Ascending aorta (tissue), 2 donors: ENCODE measurements at places on chromosomes 12 and 14. TPM values are rescaled to one million over a fixed set of nuclear protein-coding genes. Genes with fewer than 3 reads are reported as not detected.

Gene KLRC1
- total RNA-seq = not detected

GRCh38 chr12:3101309-3102024 lies 24.3 kb downstream of the TSPAN9 start:
- no peak for DNase-seq

DNA sequence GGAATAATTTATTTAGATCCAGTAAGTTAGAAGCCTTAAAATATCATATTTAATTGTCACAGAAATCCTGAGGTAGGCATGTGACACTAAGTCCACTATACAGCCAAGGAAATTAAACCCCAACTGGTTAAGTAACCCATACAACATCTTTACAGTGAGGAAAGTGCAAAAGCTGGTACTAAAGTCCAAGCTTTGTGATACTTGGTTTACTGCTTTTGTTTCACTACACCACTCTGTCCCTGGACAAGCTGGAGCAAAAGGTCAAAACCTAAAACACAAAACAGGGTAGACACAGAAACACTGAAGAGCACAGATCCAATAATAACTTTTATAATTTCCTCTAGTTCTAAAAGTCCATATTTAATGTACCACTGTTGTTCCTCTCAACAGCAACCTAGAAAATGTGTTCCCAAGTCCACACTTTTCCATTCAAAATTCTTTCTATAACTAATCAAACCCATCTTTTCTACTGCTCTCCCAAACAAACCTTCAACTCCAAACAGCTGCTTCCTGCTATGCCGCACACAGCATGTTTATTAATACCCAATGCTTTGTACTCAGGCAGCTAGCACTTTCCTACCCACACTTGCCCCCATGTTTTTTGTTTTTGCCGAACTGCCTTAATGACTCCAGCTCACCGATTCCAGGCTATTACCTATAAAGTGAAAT lies 90.9 kb downstream of the MED13L start:
- no peak for DNase-seq

DNA sequence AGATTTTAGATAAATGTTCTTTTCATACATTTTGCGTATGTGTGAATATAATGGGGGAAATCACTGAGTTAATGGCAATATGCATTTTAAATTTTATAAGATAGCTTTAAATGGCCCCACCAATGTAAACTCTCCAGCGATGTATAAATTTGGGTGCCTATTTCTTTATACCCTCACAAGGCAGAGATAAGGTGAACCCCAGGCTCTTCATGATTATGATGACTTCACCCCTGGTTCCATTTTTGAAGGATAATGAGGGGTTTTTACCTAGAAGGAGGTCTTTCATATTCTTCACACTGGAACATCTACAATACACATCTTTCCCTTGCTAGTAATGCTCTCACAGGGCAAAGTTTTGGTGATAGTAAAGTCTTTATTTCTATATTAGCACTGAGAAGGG lies 35.2 kb downstream of the KLRG1 start:
- no peak for DNase-seq

Gene JAG2
- total RNA-seq = 35.5 TPM

DNA sequence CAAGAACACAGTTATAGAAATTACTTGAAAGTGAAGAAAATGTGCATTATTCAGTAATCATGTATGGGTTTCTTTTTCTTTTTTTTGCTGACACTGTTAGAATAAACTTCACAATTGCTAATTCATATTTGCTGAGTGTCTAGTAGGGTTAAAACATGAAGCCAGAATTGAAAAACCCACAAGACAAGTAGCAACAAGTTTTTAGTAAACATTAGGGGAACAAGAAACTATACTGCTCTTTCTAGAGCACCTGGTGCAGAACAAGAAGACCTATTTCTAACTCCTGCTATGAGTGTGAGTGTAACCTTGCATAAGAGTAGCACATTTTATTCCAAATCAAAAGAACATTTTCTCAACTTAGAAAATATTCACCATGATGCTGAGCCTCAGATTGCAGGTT lies 83.2 kb downstream of the ITPR2 start:
- DNase-seq = no peak

GRCh38 chr14:45028107-45028626 lies 55.7 kb upstream of the PRPF39 start:
- DNase-seq = no peak

Gene TXNDC16
- 1.8 TPM for total RNA-seq

GRCh38 chr14:39398382-39398781 lies 33.9 kb downstream of the FBXO33 start:
- no peak for DNase-seq

Gene MGP
- total RNA-seq = 3,618 TPM

DNA sequence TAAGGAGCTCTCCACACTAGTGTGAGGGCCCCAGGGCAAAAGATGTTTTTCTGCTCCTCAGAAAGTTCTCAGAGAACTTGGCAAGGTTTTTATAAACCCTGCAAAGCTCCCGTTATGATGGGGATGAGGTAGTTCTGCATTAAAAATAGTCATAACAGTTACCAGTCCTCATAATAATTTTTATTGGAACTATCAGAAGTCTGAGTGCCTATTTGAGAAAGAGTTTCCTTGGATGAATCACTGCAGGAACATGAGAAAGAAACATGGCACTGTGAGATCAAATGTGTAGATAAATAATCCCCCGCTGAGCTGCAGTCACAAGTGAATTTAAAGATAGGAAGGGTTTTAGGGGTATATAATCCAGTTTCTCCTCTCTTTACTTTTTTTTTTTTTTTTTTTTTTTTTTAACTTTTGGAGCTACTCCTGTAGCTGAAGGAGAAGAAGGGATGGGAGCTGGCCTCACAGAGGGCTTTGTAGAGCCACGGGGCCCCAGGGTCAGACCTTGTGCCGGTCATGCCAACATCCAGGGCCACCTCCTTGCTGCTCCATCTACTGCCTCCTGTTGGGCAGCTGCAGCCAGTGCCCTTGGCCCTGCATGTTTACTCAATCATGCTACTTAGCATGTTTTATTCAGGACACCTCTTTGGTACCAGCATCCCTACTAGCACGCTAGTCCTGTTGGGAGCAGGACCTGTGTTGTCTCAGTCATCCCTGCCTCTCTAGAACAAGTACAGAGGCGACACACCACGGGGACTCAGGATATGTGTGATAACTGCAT lies 39.5 kb downstream of the EVL start:
- no peak for DNase-seq

Gene GPRC5D
- total RNA-seq = not detected

Gene COCH
- 0.11 TPM for total RNA-seq

DNA sequence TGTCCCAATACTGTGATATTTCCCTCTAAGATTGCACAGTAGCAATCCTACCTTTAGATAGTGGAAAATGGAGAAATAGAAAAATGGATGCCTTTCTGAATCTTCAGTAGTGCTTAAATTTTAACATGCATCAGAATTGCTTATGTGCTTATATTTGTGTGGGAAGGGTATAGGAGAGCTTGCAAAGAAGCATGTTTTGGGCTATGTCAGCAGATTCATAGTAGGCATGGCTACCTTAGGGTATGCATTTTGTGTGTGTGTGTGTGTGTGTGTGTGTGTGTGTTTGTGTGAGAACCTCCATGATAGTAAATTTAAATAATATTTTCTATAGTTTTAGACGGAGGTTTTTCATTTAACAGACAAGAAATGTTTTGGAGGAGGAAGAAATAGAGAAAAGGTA lies 38.3 kb downstream of the NEUROD4 start:
- DNase-seq = no peak

- no peak for DNase-seq
These were observed 16.6 kb downstream of the IGF1 start for GRCh38 chr12:102463659-102464249.

GRCh38 chr12:26828280-26829073 lies 4.5 kb downstream of the ITPR2 start:
- DNase-seq = no peak

GRCh38 chr12:111430433-111431353 lies 25.0 kb downstream of the SH2B3 start:
- no peak for DNase-seq

GRCh38 chr14:102217987-102218421 lies 78.3 kb downstream of the WDR20 start:
- DNase-seq = no peak

- DNase-seq = no peak
These were observed 37.9 kb upstream of the DLK1 start for GRCh38 chr14:100688598-100689461.

DNA sequence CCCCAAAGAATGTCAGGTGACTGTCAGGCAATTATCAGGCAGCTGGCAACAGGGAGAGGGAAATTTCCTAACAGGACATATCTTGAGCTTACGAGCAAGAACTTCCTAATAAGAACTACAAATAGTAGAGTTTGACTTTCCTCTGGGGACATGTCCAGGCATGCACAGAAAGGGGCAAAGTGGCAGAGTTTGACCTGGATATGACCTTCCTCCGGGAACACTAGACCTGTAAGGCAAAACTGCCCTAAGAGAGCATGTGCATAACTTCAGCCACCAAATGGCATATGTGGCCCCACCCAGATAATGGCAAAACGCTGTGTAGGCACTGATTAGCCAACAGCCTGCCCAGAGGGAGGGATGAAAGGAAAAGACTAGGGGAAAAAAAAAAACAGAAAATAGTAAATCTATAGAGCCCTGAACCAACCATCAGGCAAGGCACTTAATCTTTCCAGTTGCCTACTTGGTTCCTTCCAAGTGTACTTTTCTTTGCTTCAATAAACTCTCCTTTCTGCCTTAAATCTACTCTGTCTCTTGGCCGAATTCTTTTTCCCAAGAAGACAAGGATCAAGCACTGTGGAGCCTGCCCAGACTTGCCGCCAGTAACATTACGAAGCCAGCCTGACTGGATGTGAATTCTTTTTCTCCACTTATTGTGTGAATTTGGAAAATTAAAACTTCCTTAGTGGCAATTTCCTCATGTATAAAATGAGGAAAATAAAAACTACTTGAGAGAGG lies 164.1 kb downstream of the SPTSSA start:
- DNase-seq = no peak

Gene KRT73
- not detected for total RNA-seq

Gene CDCA3
- total RNA-seq = not detected

DNA sequence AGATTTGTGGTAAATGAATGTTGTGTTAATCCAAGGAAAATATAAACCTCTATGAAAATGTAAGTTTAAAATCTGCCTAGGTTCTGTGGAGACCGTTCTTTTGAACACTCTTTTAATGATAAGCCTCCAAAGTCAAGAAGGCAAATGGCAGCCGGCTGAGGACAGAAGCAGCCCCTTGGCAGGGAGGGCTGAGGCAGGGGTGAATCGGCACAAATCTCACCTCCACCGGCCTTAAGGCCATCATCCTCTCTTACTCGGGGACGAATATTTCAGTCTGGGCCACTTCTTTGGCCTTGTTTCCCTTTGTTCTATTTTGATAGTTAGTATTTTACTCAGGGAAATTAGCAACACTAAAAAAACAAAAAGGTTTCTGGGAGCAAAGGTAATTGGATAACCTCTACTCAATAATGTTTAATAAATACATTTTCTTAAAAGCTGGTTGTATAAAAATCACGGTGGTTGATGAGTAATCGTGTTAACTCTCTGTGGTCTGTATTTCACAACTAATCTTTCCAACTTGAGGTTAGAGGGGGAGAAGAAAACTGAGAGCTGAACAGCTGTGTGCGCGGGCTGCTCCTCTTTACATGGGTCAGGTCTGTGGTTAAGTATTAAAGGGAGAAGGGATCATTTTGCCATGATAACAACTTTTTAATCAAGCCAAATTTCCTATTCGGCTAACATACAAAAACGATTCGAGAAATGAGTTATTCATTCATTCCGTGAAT lies 18.6 kb downstream of the LGMN start:
- no peak for DNase-seq

Gene PRB3
- total RNA-seq = not detected

Gene BICD1
- total RNA-seq = 33.8 TPM

DNA sequence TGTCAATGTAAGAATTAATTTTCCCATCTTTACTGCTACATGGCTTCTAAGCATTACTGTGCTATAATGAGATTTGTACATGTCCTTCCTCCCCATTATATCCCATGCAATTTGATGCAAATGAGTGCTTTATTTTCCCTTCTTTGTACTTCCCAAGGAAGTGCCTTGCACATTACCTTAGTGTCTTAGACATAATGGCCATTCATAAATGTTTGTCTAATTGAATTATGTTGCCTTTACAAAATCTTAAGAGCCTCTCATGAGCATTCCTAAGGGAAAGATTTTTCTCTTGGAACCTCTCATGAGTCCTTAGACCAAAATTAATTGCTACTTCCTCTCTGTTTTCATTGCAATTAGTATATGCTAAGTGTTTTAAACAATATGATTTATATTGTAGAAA lies 741.7 kb downstream of the RERGL start:
- no peak for DNase-seq

DNA sequence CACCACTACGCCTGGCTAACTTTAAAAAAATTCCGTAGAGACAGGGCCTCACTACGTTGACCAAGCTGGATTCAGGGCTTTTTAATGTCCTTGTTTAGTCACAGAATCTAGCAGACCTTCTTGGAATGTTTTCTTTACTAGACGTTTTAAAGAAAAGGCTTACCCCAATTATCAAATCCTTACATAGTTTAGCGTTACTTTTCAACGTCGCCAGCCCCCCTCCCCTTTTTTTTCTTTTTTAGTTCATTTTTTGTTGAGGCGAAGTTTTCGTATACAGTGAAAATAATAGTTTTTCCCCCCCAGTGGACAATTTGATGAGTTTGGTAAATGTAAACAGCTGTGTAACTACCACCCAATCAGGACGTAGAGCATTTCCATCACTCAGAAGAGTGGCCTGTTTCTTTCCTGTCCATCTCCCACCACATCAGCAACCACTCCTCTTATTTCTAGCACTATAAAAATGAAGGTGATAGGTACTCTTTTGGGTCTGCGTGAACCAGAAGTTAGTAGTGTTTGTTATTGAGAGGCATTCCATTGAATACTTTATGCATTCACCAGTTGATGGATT lies 753 bp upstream of the DLGAP5 start:
- no peak for DNase-seq

- DNase-seq = no peak
These were observed 139.4 kb upstream of the KRR1 start for GRCh38 chr12:75650595-75651341.

Gene DAO
- total RNA-seq = not detected

Gene STXBP6
- 0.21 TPM for total RNA-seq

Gene OTX2
- total RNA-seq = not detected

GRCh38 chr12:117760990-117761389 lies 207.8 kb downstream of the KSR2 start:
- DNase-seq = no peak

- peak; percentile 53 for DNase-seq
These were observed at the start of gene CLSTN3 for GRCh38 chr12:7129872-7130691. Gene CLSTN3, plus strand, starts transcription at chr12:7130371. Its CDS starts 278 bp downstream, at chr12:7130649.
